ENCODE measurements at places on chromosomes 16 and 17.

- peak; percentile 57 for DNase-seq
Observed at GRCh38 chr17:1644493-1645206, 882 bp downstream of the SCARF1 start.

- DNase-seq: no peak
Observed at GRCh38 chr17:42163113-42163512, 8.3 kb upstream of the RAB5C start.

- DNase-seq: no peak
Observed at GRCh38 chr16:80059836-80060235, 459.3 kb upstream of the MAF start.

DNA sequence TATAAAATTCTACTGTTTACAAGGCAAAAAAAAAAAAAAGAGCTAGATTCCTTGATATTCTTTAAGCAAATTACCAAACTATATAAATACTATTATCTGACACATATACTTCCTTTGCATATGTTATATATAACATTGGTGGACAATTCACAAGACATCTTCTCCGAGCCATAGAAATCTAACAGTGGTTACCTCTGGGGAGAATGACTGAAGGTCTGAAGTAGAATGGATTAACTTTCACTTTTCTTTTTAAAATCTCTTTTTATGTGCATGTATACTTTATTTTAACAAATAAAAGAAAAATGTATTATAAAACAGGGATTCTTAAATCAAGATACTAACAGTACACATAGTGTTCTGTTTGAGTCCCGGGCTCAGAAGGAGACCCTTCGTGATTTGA lies 131.0 kb downstream of the MRTFB start:
- DNase-seq: no peak

DNA sequence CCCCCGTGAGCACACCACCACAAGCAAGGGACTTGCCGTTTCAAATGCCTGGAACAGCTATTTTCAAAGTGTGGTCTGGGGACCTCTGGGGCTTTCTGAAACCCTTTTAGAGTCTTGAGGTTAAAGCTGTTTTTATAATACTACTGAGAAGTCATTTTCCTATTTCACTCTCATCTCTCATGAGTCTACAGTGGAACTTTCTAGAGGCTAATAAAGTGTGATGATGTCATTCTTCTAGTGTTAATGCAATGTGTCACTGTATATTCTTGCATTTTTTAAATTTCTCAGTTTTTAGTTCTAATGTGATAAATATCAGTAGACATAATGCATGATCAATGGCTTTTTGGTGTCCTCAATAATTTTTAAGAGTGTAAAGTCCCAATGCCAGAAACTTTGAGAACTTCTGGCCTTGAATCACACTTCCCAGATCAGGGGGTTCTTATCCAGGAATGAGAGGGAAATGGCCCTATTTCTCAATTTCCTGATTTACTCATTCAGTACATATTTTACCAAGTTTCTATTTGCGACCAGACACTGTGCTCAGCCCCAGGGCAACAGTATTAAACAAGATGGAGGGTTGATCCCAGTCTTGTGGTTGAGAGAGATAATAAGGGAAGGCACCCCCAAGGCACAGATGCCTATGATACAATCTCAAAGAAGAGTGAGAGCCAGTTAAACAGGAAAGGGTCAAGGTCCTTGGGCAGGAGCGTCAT lies 444.0 kb downstream of the HS3ST3B1 start:
- no peak for DNase-seq

DNA sequence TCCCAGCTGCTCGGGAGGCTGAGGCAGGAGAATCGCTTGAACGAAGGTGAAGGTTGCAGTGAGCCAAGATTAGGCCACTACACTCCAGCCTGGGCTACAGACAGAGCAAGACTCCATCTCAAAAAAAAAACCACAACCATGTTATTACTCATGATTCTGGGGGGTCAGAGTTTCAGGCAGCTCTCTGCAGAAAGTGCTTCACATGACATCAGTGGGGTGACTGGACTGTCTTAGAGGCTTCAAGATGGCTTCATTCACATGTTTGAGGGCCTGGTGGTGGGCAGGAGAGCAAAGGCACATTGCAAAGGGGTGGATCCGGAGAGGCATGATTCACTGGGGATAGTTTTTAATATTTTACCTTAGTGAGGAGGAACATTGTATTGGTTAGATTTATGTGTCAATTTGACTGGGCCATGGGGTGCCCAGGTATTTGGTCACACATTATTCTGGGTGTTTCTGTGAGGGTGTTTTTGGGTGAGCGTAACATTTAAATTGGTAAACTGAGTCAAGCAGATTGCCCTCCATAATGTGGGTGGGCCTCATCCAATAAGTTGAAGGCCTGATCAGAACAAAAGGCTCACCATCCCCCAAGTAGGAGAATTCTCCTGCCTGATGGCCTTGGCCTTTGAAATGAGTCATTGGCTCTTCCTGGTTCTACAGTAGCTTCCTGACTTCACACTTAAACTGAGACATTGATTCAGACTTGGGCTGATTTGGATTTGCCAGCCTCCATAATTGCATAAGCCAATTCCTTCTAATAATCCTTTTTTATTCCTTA lies 109.8 kb downstream of the GOSR1 start:
- DNase-seq: no peak

GRCh38 chr17:81719410-81720266 lies 7.6 kb downstream of the SLC25A10 start:
- DNase-seq: no peak

DNA sequence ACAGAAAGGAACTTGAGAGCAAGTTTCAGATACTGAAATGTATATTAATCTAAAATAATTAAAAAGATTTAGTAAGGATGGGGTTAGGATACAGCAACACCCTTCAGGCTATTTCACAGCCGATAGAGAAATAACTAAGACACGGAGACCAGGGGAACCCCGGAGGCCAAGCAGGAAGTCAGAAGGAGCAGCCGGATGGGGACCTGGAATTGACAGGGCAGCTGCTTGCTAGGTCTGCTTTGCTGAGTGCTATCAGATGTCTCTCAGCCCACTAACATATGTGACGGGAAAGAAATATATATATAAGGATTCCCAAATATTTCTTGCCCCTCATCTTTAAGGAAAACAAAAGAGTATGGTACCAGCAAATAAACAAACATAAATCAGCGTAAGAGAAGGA lies 154.1 kb upstream of the CDH5 start:
- no peak for DNase-seq

DNA sequence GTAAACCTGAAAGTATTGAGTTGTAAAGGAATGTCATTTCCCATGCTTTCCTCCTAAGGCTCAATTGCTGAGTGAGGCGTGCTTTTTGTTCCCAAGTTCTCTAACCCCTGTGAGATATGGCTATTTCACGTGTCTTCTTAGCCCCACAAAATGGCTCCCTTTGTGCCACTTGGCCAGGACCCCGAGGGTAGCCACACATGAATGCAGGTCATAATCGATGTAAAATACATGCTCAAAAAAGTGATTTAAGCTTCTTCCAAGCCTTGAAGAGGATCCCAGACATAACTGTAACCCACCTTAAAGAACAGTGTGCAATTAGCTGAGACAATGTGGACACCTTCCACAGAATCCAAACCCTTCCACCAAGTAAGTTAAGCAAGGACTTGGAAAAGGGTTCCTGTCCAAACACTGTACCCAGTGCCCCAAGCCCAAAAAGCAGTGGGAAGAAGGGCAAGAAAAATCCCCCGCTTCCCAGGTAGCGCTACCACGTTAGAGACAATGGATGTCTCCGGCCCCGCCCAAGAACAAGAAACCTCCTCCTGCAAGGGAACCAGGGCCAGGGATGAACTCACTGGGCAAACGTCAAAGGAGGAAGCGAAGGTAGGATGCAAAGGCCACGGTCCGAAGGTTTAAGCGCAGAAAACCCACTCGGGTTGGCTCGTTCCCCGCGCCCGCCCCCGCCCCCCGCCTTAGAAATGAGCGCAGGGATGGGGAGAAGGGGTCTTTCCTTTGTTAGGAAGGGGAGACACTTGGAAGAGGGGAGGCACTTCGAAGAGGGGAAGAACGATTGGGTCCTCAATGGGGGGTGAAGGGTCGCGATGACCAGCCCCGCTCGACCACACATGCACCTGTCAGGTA lies 1.2 kb downstream of the JPT1 start:
- peak; percentile 34 for DNase-seq

- no peak for DNase-seq
Observed at GRCh38 chr16:14448879-14449278, 181.2 kb downstream of the PARN start.

GRCh38 chr17:56656701-56657327 lies 63.3 kb downstream of the NOG start:
- no peak for DNase-seq

DNA sequence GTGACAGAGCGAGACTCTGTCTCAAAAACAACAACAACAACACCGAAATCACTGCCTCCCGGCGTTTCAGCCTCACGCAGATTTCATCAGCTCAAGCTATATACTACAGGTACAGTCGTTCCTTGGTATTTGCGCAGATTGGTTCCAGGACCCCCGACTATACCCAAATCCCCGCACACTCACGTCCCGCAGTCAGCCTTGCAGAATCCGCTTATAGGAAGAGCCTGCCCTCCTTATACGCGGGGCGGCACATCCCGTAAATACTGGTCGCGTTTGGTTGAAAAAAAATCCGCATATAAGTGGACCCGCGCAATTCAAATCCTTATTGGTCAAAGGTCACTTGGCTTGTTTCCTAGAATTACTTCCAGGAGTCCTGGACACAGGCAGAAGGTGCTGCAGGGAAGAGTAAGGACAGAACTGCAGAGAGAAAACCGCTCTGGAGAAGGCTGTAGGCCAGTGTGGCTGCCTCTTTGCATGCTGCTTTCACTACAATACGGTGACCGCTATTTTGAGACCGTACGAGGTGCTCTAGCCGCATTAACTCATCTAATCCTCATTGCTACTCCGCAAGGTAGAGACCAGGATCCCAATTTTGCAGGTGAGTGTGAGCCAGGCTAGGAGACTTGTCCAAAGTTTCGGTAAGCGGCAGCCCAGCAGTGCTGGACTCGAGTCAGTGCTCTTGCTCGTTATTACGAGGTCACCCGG lies 718 bp downstream of the NDUFAB1 start:
- DNase-seq: no peak

DNA sequence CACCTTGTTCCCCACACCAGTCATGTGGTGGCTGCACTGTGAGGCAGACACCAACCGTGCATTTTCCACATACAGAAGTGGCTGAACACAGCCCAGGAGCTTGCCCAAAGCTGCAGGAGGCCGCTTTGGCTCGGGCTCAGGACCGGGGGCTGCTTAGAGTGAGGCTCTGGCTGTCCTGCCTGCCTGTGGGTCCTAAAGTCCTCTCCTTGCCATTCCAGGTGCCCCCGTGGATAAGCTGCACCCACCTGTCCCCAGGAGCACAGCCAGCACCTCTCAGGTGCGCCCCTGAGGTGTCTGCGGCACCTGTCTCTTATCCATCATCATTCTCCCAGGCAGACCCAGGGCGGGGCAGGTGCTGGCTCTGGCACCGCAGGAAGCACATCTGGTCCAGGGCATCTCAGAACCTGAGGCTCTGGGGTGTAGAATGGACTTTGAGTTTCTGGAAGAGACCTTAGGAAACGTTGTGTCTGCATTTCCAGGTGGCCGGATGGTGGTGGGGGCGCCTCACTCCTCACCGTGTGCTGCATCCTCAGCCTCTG lies 180.5 kb upstream of the ZNF469 start:
- DNase-seq: no peak

DNA sequence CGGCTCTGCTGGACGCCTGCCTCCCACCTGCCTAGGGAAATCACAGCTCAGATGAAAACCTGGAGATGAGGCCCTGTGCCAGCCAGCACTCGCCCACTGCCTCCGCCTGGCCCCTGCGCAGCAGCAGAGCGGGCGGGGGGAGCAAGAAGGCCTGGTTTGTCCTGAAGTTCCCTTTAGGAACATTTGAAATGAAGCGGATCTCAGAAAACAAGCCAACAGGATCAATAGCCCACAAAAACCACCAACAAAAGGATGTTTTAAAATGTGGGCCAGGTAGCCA lies 48.0 kb downstream of the RBFOX3 start:
- DNase-seq: no peak

GRCh38 chr17:79130536-79131273 lies 56.1 kb downstream of the ENGASE start:
- no peak for DNase-seq

- no peak for DNase-seq
Observed at GRCh38 chr17:52032454-52032853, 126.1 kb downstream of the CA10 start.

- DNase-seq: no peak
Observed at GRCh38 chr17:75263055-75263454, 1.4 kb downstream of the MRPS7 start.

DNA sequence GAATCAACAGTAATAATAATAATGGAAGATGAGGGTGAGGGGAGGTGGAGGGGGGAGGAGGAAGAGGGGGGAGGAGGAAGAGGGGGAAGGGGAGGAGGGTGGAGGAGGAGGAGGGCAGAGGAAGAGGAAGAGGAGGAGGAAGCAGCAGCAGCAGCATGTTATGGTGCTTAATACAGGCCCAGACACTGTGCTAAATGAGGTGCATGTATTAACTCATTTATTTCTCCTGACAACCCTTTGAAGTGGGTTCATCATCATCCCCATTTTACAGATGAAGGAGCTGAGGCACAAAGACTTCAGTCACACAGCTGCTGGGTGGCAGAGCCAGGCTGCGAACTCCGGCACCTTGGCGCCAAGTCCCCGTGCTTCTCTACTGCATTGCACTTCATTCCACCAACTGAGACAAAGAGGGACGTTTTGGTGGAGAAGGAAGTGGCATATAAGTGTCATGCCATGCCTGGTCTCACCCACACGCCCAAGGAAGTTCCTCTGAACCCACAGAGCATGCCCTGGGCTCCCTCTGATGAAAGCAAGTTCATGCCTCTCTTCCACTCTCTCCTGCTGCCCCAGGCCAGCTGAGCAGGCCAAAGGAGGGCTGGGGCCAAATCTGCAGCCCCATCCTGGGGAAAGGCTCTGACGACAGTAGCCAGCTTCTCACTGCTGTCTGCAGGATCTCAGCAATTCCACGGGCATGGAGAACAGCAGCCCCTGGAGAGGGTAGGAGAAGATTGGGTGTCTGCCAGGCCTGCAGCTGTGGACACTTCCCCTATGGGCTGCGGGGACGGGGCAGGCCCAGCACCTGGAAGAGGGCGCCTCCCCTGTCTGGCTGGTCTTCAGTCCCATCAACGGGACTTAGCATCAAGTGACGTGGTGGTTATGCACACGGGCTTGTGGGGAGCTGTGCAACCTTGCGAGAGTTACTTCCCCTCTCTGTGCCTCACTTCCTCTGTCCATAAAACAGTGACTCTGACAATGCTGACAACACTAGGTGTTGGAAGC lies 21.8 kb downstream of the XYLT1 start:
- peak; percentile 18 for DNase-seq

GRCh38 chr16:57601801-57602478 lies 26.5 kb upstream of the ADGRG1 start:
- peak; percentile 72 for DNase-seq

- peak; percentile 73 for DNase-seq
Observed at GRCh38 chr17:7557775-7558543, 591 bp upstream of the TNFSF13 start.

GRCh38 chr16:5841974-5842373 lies 744.4 kb upstream of the EEF2KMT start:
- no peak for DNase-seq

GRCh38 chr17:77707546-77707945 lies 251.0 kb upstream of the TNRC6C start:
- no peak for DNase-seq

GRCh38 chr17:58534901-58535421 lies 20.5 kb upstream of the MTMR4 start:
- DNase-seq: no peak

- no peak for DNase-seq
Observed at GRCh38 chr17:67518876-67519275, 141.8 kb downstream of the PITPNC1 start.

Data from GM06990 (cell line).